ENCODE measurements at places on chromosomes 5 and 9.

GRCh38 chr5:97009212-97009898 lies 73.5 kb downstream of the LNPEP start:
- peak; percentile 25 for DNase-seq

GRCh38 chr5:53112909-53113308 lies 3.4 kb upstream of the MOCS2 start:
- DNase-seq: no peak

DNA sequence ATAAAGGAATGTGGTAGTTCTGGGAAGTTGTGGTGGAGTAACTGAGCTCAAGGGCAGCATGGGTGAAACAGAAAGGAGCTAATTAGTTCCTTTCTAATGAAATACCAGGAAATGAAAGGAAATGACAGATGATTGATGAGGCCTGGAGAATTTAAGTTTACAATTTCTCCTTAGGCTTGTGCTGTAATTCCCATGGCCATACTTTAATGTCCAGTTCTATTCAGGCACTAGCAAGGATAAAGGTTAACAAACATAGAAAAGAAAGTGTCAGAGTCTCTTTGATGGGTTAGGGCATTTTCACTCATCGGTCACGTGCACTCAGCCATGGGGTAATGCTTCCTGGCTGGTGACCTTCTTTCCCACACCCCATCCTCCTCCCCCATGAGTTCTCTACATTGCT lies 70.3 kb downstream of the CTSL start:
- DNase-seq: no peak

DNA sequence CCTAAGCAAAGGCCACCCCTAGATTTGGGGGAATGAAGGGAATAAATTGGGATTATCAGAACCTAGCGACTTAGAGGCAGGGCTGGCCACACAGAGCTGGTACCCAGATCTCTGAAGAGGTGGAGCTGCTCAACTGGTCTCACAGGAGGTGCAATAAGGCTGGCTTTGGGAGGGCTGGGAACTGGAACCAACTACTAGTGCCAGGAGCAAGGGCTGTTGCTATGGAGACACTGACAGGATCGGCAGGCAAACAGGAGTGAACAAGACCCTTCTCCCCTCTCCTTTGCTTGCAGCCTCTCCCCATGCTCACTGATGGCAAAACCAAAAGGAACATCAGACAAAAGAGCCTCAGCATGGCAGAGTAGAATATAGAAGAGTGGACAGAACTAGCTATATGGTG lies 17.0 kb upstream of the WHRN start:
- no peak for DNase-seq

GRCh38 chr5:30749971-30750370 lies 443.5 kb upstream of the CDH6 start:
- DNase-seq: peak; percentile 29

DNA sequence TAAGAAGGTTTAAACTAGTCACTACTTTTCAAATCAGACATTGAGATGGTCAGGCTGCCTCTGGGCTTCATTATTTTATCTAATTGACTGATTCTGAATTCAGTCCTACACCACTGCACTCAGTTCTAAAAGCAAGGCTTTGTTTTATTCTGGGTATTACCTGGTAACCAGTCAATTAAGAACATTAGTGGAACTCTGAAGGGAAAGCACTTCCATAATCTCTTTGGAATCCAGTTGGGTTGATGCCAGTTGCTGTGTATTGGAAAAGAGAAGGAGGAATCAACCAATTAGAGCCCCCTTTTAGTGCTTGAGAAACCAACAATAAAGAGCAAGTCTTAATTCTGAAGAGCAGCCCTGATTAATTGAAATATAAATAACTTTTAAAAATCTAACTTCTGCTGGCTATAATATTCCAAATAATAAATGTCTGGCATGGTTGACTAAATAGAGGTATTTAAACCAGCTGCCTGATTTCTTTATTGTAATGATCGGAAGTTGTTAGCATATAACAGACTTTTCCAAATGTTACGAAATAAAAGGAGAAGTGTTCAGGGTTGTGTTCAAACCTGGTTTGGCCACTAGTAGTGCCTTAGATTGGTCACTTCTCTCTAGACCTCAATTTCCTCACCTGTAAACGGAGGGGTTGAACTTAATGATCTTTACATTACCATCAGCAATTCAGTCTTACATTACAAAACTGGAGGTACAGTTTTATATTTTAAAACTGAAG lies 32.0 kb downstream of the CPEB4 start:
- no peak for DNase-seq

GRCh38 chr5:180590543-180591310 lies 572 bp downstream of the SCGB3A1 start:
- DNase-seq: no peak

DNA sequence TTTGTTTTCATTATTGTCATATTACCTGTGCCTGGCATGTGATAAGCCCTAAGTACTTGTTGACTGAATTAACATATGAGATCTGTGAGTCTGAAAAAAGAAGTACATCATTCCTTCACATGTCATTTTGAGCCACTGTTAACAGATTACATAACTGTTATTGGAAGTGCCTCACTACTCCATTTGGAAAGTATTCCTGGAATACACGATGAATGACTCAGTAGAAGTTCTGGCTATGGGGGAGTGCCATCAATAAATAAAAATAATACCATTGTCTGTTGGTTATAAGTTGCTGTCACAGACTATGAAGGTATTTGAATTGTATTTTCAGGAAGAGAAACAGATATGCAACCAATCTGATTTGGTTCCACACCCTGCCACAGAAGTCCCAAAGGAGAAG lies 12.9 kb downstream of the NIPSNAP3B start:
- DNase-seq: peak; percentile 4

DNA sequence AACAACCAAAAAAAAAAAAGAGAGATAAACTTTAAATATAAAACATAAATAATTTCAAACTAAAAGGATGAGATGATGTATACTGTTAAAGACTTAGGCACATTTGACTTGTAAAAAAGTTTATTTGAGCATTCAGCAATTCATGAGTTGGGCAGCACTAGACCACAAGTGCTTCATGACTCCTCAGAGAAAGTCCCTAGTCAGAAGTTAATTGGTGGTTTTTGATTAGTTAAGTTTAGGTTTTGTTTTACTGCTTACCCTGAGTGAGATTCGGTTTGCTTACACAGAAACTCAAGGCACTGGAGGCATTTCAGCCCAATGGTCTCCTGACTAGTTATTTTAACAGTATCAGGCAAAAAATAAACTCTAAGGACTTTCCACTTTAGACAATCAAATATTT lies 129.2 kb downstream of the MARCHF11 start:
- no peak for DNase-seq

DNA sequence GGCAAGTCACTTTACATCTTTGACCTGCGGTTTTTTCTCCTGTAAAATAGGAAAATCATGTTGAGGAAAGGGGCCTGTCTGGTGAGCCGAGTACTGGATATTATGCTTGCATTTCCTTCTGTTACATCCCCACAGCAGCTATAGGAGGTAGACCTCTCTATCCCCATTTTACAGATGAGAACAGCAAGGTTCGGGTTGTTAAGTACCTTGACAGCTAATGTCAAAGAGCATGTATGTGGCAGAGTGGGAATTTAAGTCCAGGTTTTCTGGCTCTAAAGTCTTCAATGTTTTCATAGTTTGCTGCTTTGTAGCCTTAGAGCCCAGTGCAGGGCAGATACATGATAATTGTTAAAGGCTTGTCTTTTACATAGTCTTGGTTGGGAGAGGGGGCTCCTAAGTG lies 2.8 kb downstream of the TMEM268 start:
- DNase-seq: no peak

DNA sequence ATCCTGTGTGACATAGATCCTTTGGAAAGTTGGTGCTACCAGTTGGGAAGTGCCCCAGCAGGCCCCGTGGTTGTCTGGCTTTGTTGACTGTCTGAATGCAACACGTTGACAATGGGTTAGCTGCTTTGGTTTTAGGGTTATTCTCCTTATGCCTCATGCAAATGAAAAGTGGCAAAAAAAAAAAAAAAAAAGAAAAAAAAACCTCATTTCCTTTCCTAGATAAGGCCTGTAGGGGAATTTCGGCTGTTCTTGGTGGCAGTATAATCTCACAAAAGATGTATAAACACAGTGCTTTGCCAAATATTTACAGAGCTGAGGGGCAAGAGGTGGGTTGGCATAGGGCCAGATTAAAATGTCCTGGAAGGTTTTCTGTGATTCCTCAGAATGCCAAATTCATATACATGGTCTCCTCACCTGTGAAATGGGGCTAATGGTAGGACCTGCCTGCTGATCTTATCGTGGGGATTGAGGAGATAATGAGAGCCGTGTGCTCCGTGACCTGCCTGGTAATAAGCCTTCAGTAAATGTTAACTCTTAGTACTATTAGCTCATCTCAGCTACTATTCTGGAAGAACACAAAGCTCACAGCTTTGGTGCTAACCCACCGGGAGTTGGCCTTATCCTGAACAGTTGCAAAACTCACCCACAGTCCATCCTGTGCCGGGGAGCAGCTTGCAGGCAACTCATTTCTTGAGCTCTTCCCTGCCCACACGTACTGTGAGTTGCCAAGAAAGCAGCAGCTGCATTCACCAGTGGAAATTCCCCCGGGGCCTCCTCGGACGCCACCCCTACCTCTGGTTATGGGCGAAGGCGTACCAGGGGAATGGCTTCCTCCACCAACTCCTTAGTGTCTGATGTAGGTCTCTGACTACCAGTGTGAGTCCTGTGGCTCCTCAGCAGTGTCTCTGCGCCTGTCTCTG lies 220.3 kb downstream of the NR3C1 start:
- no peak for DNase-seq

DNA sequence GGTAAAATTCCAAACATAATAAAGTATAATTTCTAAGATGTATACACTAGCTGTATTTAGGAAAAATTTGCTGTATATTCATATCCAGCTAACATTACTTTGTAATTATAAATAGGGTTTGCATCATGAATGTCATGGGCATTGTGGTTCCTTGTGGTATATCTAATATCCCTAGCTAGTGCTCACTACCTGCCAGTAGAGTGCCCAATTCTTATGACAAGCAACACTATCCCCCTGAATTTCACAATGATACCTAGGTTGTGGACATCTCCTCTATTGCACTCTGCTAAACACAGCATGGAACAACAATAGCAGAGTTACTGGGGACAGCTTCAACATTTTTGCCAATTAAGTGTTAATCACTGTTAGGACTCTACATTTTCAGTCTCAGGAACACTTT lies 1656.5 kb downstream of the EFNA5 start:
- DNase-seq: no peak
